SK-N-SH treated with all-trans-retinoic acid at 6 μM for 48 hours (cell line): ENCODE measurements at places on chromosomes 3 and 15.
A peak's percentile ranks its signal among the peaks of the same experiment; 100 is the strongest.

DNA sequence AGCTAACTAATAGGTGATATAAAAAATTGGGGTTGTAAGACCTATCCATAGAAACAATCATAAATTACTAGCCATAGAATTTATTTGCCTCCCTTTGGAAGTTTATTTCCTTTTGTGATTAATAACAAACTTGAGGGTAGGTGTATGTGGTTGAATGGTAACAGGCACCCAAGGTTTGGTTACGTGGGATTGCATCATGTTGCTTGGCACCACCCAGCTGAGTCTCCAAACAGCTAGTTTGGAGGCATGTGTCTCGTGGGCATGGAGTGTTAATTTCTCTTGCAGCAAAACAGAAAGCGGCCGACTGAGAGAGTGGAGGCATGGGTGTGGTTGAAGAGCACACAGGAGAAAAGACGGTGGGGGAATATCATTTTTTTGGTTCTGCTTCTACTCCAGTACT is 441.4 kb downstream of the CNTN4 start:
- ATAC-seq: no peak

GRCh38 chr15:66225656-66226274 is 27.8 kb downstream of the MEGF11 start:
- no peak for ATAC-seq

GRCh38 chr3:37741644-37742043 is 120.0 kb upstream of the CTDSPL start:
- ATAC-seq: peak; percentile 82

DNA sequence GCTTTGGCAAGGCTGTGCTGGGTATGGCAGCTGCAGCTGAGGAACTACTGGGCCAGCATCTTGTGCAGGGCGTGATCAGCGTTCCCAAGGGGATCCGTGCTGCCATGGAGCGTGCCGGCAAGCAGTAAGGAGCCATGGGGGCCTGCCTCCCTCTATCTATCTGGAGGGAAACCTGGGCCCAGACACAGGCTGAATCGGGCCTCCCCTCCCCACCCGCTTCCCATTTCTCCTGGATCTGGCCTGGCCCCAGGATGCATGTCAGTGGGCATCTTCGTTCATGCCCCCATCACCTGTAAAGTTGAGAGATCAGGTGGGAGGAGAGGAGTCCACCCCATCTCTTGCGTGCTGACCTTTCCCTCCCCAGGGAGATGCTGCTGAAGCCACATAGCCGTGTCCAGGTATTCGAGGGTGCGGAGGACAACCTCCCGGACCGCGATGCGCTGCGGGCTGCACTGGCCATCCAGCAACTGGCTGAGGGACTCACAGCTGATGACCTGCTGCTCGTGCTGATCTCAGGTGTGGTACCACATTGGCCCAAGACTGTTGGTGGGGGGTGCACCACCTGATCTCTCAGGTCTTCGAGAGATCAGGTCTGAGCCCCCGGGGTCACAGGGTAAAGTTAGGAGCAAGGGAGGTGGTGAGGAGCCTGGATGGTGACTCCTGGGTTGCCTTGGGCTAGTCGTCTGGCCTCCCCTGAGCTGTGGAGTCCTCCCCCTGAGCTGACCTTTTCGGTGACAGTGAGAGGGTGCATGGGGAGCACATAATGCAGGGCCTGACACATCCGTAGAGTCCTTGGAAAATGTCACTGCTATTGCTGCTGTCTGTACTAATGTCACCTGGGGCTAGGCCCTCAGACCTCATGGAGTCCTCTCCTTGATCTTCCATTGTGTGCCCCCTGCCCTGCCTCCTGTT is 3.2 kb downstream of the GLYCTK start:
- no peak for ATAC-seq

DNA sequence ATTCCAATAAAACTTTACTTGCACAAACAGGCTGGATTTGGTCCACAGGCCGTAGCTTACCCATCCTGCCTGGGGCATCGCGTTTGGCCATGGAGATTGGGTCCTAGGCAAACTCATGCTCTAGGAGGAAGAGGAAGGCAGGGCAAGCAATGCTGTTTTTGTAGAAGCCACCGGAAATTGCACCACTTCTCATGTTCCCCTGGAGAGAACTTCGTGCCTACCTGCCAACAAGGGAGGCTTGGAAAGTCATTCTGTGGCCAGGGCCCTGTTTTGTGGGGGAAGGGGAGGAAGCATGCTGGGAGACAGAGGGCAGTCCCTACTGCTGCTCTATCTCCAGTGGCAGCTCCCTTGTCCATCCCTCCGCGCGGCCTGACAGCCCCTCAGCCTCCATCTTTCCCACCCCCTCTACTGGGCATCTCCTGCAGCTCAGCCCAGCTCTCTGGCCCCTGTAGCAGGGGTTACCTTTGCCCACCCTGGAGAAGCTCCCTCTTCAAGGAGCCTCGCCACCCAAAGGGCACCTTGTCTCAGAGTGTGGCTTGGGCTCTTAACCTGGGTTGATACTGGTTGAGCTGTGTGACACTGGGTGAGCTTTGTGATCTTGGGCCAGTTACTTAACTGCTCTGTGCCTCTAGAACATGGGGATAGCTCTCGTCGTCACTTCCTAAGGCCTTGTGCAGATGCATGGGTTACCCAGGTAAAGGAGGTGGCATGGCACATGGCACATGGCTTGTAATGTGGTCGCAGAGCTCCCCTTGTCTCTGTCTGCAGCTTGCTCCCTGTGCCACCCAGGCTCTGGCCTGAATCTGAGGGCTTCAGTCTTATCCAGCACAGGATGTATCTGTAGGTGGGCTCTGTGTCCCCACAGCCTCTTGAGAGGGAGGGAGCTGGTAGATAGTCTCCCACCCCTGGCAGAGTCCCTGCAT is 6.1 kb downstream of the ABTB1 start:
- no peak for ATAC-seq

- peak; percentile 92 for ATAC-seq
Measured at GRCh38 chr3:143302638-143303171, 183.1 kb downstream of the CHST2 start.

DNA sequence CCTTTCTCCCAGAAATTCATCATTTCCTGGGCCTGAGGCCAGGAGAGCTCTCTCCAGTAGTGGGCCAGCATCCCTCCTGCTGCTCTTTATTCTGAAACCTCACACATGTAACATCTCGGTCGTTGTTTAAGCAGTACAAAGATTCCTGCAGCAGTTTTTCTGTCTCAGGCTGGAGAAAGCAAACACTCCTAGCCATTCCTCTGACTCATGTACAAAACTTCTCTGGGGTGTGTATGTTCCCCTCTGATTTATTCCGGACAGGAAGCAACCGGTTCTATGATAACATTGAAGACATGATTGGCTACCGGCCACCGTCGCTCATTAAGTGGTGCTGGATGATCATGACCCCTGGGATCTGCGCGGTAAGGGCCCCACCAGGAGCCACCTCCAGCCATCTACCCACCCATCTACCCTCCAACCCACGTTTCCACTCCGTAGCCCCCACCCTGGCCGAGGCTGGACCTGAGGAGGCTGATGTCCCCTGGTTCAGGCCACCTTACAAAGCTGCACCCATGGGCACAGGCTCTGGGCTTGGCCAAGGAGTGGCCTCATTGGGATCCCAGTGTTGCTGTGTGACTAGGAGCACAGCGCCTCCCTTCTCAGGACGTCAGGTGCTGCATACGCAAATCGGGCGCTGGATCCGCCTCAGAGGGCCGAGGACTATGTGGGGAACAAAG is 58.6 kb upstream of the SLC6A1 start:
- peak; percentile 23; the same call in 1 of the 3 replicates for ATAC-seq

DNA sequence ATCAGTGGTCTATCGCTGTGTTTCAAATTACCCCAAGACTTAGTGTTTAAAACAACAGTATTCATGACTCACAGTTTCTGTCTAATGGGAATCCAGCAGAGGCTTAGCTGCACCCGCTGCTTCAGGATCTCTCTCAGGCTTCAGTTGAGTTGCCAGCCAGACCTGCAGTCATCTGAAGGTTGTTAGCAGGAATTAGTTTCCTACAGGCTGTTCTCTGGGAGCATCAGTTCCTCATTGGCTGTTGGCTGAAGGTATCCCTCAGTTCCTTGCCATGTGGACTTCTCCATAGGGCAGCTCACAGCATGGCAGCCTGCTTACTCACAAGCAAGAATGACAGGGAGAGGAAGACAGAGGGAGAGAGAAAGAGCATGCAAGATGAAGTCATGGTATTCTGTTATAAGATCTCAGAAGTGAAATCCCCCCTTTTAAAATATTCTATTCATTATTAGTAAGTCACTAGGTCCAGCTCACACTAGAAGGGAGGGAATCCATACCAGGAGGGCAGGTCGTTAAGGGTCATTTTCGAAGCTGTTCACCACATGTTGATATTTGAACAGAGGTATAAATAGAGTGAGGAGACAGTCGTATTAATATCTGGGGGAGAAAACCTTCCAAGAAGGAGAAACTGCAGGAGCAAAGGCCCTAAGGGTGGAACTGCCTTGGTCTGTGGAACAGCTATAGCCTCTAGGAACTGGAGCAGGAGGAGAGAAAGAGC is 473.9 kb upstream of the PPP2R3A start:
- ATAC-seq: no peak

GRCh38 chr3:102336130-102336529 is 98.7 kb upstream of the ZPLD1 start:
- ATAC-seq: no peak

GRCh38 chr3:136396916-136397315 is 146.8 kb downstream of the PCCB start:
- ATAC-seq: no peak

- no peak for ATAC-seq
Measured at GRCh38 chr3:195767792-195768191, 43.9 kb downstream of the MUC4 start.

GRCh38 chr3:125087768-125088391 is 32.1 kb upstream of the HEG1 start:
- no peak for ATAC-seq

GRCh38 chr3:34675383-34676120 is 877.1 kb downstream of the PDCD6IP start:
- no peak for ATAC-seq

- no peak for ATAC-seq
Measured at GRCh38 chr3:193851428-193851847, 258.4 kb downstream of the OPA1 start.

- no peak for ATAC-seq
Measured at GRCh38 chr3:124318656-124319055, 326.7 kb upstream of the ROPN1 start.
